ENCODE measurements at places on chromosomes 16 and 17.

GRCh38 chr16:59263955-59264354 lies 529.8 kb upstream of the GOT2 start:
- no peak for DNase-seq

GRCh38 chr17:64418506-64419339 lies 28.1 kb upstream of the PECAM1 start:
- DNase-seq: peak; percentile 55

- no peak for DNase-seq
Observed at GRCh38 chr17:79220201-79220712, 145.6 kb downstream of the ENGASE start.

- DNase-seq: no peak
Observed at GRCh38 chr17:27609611-27610303, 21.2 kb upstream of the LGALS9 start.

- no peak for DNase-seq
Observed at GRCh38 chr17:11305524-11305923, 64.5 kb downstream of the SHISA6 start.

DNA sequence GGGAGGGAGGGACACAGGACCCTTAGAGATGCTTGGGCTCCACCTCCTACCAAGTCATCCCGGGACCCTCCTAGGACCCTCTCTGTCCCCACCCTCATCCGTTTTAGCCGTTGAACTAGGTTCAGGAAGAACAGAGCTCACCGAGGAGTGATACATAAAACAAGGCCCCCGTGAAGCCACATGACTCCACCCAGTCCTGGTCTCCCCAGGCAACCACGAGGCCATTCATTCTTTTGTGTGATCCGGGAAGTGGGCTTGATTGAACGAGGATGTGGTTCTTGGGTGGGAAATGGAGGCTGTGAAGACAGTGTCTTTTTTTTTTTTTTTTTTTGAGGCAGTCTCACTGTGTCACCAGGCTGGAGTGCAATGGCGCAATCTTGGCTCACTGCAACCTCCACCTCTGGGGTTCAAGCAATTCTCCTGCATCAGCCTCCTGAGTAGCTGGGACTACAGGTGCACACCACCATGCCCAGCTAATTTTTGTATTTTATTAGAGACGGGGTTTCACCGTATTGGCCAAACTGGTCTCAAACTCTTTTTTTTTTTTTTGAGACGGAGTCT lies 14.8 kb downstream of the TRARG1 start:
- DNase-seq: no peak

GRCh38 chr17:62931101-62931500 lies 34.9 kb upstream of the TANC2 start:
- DNase-seq: no peak

DNA sequence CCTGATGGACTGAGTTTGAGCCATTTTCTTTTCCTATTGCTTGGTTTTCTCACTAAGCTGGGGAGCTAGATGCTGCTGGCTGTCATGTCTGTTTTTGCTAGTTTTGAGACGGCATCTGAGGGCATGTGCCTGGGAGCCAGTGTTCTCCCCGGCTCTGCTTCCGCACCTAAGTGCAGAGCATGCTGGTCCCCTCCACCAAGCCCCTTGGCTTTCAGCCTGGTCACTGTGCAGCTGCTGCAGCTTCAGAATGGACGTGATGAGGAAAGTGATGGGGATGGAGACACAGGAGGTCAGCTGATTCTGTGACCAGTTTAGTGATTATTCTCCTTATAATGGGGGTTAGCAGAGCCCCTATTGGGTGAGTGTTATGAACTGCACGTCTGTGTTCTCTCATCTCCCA lies 28.5 kb downstream of the DNAH17 start:
- DNase-seq: no peak

DNA sequence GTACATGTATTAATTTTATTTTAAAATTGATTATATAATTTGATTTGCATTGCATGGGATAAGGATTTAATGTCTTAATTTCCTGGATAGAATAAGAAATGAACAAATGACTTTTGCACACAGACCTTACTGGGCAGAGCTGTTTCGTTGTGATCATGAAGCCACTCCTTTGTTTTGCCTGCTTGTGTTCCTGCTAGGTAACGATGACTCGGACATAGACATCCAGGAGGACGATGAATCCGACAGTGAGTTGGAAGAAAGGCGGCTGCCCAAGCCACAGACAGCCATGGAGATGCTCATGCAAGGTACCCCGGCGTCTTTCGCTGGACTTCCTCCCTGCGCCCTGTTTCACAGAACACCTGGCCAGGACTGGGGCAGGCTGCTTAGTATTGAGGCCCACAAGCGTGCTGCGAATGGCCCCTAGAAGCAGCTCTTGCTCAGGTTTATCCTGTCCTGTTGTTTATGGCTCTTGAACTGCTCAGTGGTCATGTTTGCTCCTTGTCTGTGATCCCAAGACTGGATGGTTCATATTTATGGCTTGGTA lies 29.6 kb downstream of the CLUAP1 start:
- no peak for DNase-seq

DNA sequence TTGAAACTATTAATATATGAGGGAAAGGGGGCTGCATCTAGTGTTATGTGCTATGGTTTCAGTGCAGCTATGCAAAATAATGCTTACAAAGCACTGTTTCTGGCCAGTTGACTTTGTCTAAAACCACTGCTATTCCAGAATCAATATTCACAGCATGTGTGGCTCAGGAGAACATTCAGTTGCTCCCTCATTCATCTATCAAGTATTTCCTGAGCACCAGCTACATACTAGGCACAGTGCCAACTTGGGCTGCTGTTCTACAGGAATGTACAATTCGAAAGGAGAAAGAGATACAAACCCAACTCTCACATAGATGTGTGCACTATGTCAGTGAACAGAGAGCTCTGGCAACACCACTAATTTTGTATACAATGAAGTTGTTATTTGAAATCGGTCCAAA lies 183.0 kb downstream of the PHKB start:
- no peak for DNase-seq

- no peak for DNase-seq
Observed at GRCh38 chr17:231966-232807, 50.7 kb upstream of the DOC2B start.

DNA sequence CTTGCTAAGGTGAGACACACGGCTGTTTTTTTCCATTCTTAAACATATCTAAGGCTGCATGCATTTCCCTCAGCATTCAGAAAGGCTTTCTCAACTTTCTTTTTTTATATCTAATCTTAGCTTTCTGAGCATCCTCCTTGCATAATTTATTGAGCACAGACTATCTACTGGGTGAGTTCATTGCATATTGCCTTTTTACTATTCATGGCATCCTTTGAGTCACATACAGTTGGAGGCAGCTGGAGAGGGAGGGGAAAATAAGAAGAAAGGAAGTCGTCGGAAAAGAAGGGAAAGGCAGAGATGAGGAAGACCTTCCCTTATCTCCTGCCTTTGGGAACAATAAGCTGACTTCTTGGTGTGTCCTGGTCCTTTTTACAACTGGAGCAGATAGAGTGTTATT lies 468.3 kb downstream of the SLC39A11 start:
- DNase-seq: no peak

- no peak for DNase-seq
Observed at GRCh38 chr16:68072038-68072695, 13.0 kb upstream of the NFATC3 start.

DNA sequence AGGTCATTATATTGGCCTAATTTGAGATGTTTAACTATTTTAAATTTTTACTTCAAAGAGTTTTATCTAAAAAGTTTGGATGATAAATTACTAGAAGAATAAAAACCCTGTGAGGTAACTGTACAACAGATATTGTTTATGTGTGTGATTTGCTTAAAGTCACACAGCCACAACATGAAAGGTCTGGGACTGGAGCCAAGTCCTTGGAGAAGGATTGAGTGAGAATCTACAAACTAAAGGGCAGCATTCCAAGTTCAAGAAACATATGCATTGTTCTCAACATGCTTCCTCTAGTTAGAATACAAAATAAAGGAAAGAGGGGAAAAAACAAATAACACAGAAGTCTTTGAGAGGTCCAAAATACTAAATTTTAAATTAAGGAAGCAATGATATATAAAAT lies 131.5 kb upstream of the MON1B start:
- no peak for DNase-seq

DNA sequence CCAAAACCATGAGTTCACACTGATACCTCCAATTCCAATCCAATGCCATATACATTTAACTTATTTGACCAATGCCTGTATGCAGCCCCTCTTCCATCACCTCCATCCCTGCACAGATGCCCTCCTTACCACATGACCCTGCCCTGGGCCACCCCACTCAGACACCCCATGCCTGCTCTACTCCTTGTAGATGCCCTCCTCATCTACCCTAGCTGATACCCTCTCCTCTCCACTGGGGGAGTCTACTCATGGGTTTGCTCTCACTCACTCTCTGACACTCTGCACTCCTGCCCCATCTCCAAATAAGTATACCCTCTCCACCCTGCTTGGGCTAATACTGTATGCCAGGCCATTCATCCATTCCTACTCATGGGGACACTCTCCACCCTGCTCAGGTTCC lies 16.0 kb upstream of the CMTM4 start:
- no peak for DNase-seq

DNA sequence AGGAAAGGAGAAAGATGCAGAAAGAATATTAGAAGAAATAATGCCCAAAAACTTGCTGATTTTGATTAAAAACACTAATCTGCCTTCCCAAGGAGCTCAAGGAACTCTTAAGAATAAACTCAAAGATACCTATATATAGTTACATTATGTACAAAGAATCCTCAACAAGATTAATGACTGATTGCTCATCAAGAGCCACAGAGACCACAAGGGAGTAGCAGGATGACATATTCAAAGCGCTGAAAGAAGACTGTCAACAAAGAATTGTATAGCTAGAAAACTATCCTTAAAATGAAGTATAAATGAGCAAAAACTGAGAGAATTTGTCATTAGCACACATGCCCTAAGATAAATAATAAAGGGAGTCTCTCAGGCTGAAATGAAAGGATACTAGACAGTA lies 6.2 kb downstream of the LPCAT2 start:
- no peak for DNase-seq

GRCh38 chr16:2090777-2091546 lies 43.2 kb downstream of the TSC2 start:
- no peak for DNase-seq

- DNase-seq: no peak
Observed at GRCh38 chr16:73047536-73048291, at the start of gene ZFHX3. Gene ZFHX3 (minus strand): TSS chr16:73048128. CDS start chr16:72960145, 87,983 bp downstream.

DNA sequence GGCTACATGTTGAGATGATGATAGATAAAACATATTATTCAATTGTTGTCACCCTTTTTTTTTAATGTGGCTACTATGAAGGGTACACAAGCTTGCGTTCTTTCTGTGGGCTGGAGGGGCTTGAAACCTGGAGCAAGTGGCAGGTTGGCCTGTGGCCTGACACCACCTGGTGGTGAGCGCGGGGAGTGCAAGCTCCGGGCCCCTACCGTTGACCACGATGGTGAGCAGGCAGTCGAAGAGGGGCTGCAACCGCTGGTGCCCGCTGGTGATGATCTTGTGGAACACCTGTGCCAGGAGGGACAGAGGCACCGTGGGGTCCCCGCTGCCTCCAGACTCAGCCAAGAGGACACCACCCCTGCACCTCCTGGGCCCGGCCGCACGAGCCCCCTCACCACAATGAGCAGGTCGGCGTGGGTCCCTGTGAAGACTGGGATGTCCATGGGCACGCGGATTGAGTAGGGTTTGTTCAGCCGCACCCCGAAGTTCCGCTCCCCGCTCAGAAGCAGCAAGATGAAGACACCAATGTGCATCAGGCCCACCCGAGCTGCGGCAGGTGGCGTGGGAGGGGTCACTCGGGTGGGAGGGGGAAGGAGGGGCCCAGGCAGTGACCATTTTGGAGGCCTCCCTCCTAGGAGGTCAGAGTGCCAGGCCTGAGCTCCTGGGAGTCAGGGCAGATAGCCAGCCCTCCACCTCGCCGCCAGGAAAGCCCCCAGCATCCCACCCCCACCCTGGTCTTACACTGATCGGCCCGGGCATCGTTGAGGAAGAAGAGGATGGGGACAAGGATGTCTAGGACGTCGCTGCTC lies 14.4 kb downstream of the HID1 start:
- peak; percentile 22 for DNase-seq

DNA sequence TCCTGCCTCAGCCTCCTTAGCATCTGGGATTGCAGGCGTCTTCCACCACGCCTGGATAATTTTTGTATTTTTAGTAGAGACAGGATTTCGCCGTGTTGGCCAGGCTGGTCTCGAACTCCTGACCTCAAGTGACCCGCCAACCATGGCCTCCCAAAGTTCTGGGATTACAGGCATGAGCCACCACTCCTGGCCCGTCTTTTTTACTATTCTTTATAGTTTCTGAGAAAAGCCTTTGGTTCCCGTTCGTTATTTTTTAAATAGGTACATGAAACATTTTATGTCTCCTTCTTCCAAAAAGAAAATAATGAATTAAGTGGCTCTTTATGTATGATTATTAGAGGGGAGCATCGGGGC lies 570 bp upstream of the BCO1 start:
- no peak for DNase-seq

- no peak for DNase-seq
Observed at GRCh38 chr16:68951991-68952877, 108.9 kb downstream of the TANGO6 start.

GRCh38 chr16:23064639-23065038 lies 84.6 kb downstream of the USP31 start:
- DNase-seq: no peak

- no peak for DNase-seq
Observed at GRCh38 chr16:17970157-17970765, 366.3 kb downstream of the NPIPA8 start.

DNA sequence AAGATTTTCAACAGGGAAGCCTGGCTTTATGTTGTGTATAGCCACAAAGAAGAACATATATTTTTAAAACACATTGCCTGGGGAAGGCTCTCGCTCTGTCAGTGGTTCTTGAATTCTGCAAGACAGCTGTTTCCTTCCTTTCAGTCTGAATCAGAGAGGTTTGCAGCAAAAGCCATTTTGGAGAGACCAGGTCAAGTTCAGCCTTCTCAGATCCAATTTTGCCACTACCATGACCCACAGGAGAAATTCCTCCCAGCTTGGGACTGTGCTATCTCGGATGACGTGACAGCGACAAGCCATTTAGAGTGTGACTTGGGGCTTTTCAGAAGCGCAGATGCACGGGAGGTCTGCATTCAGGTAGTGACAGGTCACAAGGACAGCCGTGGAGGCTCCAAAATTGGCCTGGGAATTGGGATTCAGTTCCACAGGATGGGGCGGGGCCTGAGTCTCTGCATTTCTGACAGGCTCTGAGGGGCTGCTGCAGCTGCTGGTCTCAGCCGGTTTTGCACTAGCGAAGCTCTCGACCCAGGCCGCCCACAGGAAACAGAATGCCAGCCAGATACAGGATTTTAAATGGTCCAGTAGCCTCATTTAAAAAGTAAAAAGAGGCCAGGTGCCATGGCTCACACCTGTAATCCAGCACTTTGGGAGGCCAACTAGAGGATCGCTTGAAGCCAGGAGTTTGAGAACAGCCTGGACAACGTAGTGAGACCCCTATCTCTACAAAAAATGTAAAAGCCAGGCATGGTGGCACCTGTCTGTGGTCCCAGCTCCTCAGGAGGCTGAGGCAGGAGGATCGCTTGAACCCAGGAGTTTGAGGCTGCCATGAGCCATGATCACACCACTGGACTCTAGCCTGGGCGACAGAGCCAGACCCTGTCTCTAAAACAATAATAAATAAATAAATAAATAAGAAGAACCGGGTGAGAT lies 196.6 kb upstream of the CIBAR2 start:
- DNase-seq: no peak

- DNase-seq: no peak
Observed at GRCh38 chr16:17235147-17235815, 235.5 kb downstream of the XYLT1 start.

All from NCI-H748 treated with DMSO at 0.1 percent for 48 hours (cell line).